ENCODE measurements at places on chromosomes 1 and 21.
A peak's percentile ranks its signal among the peaks of the same experiment; 100 is the strongest.

DNA sequence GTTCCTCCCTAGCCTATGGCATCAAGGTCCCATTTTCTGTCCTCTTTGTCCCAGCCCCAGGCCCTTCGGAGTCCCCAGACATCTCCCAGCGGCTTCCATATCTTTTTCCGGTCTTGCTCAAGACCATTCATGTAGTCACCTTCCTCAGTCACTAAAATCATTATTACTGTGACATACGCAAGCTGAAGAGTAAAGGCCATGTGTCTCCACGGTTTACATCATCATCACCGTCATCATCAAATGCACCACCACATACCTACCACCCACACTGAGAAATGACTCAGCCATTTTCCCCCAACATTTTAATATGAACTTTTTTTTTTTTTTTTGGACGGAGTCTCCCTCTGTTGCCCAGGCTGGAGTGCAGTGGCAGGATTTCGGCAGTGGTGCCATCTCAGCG lies 43.4 kb downstream of the FHAD1 start:
- no peak for DNase-seq

GRCh38 chr1:30786264-30786991 lies 28.9 kb upstream of the LAPTM5 start:
- DNase-seq, result no peak

DNA sequence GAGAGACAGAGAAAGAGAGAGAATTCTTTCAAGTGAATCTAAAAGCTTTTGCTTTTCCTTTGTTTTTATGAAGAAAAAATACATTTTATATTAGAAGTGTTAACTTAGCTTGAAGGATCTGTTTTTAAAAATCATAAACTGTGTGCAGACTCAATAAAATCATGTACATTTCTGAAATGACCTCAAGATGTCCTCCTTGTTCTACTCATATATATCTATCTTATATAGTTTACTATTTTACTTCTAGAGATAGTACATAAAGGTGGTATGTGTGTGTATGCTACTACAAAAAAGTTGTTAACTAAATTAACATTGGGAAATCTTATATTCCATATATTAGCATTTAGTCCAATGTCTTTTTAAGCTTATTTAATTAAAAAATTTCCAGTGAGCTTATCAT lies 117.6 kb downstream of the PTPRC start:
- no peak for DNase-seq

DNA sequence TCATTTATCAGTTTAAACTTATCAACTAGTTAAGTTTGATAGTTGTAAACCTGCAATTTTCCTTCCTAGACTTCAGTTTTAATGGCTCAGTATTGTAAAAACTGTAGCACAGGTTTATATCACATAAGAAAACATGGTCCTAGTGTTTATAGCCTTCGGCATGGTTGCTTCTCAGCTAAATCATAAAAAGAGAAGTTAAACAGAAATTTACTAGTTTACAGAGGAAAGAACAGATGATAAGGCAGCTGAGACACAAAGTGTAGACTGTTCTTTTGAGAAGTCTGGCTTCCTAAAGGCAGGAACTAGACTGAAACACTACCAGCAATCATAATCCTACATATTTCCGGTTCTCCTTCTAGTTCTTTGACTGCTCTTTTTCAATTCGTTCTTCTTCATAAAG lies 39.8 kb downstream of the WNT2B start:
- no peak for DNase-seq

DNA sequence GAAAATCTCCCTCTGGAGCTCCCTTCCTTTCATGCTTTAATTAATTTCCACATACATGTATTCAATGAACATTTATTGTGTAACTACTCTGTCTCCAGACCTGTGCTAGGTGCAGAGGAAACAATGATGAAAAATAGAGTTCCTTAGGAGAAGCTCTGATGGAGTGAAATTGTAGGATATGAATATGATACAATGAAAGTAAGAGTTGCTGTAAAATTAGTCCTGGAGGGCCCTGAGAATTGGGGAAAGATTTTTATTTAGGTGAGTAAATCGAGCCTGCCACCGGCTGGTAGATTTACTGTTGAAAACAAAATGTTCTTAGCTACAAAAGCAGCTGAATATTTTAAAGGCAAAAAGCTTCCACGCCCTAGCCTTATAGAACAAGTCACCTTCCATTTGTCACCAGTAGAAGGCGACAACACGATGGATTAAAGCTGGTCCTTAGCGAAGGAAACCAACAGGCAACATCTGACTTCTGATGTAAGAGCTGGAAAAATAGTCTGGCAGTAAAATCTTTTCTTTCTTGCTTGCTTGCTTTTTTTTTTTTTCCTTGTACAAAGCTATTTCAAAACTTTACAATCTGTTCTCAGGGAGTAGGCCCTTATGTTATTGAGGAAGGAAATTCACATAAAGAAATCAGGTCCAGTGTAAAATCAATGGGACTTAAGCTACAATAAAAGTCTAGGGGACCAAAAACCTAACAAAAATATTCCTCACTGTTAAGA lies 82.0 kb upstream of the ROR1 start:
- DNase-seq, result peak; percentile 84

- DNase-seq, result no peak
Observed at GRCh38 chr1:212186427-212187207, 98.6 kb upstream of the PPP2R5A start.

All from HEK293T (cell line).